ENCODE measurements at places on chromosomes 11 and 22. TPM values are rescaled to one million over a fixed set of nuclear protein-coding genes. Genes with fewer than 3 reads are reported as not detected.
A peak's percentile ranks its signal among the peaks of the same experiment; 100 is the strongest.

DNA sequence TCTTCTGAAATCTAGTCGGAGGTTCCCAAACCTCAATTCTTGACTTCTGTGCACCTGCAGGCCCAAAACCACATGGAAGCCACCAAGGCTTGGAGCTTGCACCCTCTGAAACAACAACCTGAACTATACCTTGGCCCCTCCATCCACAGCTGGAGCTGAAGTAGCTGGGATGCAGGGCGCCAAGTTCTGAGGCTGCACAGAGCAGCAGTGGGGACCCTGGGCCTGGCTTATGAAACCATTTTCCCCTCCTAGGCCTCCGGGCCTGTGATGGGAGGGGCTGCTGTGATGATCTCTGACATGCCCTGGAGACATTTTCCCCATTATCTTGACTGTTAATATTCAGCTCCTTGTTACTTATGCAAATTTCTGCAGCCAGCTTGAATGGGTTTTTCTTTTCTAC, 38.3 kb upstream of the MMP7 start:
- no peaks in the 10 kb centered on the region for H3K4me1 ChIP-seq
- H3K27ac ChIP-seq, result no peak overlapping the region
- H3K27me3 ChIP-seq, result no peaks in the 10 kb centered on the region
- no peaks in the 10 kb centered on the region for H3K36me3 ChIP-seq
- H3K4me3 ChIP-seq, result no peak overlapping the region

SAA1 gene
- 3.3 TPM for total RNA-seq

DNA sequence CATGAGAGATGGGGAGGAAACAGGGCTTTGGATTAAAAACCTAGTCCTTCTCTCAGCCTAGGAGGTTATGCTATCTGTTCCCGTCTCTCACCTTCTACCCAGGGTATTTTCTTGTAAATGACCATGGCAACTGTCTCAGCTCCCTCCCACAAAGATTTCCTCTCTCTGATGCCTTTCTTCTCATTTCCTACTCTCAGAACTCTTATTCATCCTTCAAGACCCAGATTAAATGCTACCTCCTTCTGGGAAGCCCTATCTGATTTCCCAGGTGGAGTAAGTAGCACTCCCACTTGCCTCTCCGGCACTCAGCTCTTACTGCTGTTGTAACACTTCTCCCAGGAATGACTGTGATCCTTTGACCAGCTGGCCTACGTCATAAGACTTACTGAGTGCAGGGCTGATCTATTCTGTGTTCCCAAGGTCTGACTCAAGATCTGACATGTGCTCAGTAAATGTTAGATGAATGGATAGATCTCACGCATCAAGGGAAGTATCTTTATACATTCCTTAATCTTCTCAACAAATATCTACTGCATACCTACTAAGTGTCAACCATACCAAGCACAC, 175.0 kb downstream of the TENM4 start:
- no peak overlapping the region for H3K4me3 ChIP-seq
- no peaks in the 10 kb centered on the region for H3K36me3 ChIP-seq
- no peaks in the 10 kb centered on the region for H3K27me3 ChIP-seq
- no peak overlapping the region for H3K27ac ChIP-seq

DNA sequence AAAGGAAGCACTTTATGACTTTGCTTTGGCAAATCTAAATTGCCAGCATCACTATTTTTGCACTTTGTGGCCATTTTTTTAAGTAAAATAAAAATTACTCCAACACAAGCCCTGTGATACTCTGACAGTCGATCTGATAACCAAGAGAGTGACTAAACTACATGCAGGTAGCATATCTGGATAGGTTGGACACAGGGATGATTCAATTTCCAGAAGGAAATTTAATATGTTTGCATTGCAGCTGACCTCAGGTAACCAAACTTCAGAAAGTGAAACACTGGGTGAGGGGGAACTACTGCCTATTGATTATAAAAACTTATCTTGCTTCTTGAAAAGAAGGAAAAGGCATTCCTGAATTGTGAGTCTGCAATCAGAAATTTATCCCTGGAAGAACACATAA, 13.9 kb downstream of the OR5B3 start:
- no peak overlapping the region for H3K4me3 ChIP-seq
- no peaks in the 10 kb centered on the region for H3K4me1 ChIP-seq
- no peaks in the 10 kb centered on the region for H3K27me3 ChIP-seq
- H3K27ac ChIP-seq, result no peak overlapping the region
- no peaks in the 10 kb centered on the region for H3K36me3 ChIP-seq
- DNase-seq, result no peak

- H3K36me3 ChIP-seq, result peaks cover 4% of the 10 kb centered on the region
- no peaks in the 10 kb centered on the region for H3K27me3 ChIP-seq
- H3K4me3 ChIP-seq, result no peak overlapping the region
- H3K4me1 ChIP-seq, result peaks cover 37% of the 10 kb centered on the region
- no peak for DNase-seq
- peak overlapping the region; percentile 66 for H3K27ac ChIP-seq
Measured at GRCh38 chr11:66327171-66328030, 8.8 kb downstream of the RIN1 start.

DNA sequence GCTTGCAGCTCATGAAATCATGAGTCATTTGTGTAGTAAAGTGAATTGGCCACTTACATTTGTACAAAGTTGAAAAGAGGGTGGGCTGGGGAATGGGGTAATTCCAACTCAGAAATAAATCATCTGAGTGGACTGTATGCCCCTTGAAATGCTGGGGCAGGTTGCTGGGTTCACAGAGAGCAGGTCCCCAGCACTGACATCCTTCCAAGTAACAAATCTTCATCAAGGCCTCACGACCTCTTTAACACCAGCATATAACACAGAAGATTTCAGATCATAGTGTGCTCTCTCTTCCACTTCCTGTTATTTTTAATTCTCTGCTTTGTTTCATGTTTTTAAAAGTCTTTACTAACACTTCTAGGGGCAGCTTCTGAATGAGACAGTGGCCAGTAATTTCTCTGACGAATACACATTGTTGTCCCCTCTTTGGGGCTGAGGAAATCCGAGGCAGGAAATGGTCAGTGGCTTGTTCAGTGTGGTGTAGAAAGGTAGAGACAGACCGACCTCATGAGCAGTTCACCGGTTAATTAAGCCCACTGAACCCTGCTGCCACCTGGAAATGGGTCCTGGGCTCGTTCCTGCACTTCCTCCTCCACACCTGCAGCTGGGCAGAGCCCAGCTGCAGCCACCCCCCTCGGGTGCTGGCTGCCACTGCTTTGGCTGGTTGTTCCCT, 127.7 kb downstream of the MAML2 start:
- DNase-seq, result no peak
- peak overlapping the region; percentile 68 for H3K27ac ChIP-seq
- H3K27me3 ChIP-seq, result no peaks in the 10 kb centered on the region
- H3K4me3 ChIP-seq, result no peak overlapping the region
- H3K36me3 ChIP-seq, result no peaks in the 10 kb centered on the region
- peaks cover 63% of the 10 kb centered on the region for H3K4me1 ChIP-seq

GRCh38 chr22:29816128-29816527, 21.9 kb downstream of the ASCC2 start:
- no peaks in the 10 kb centered on the region for H3K27me3 ChIP-seq
- H3K4me1 ChIP-seq, result peaks cover 13% of the 10 kb centered on the region
- H3K36me3 ChIP-seq, result peaks cover 100% of the 10 kb centered on the region
- H3K27ac ChIP-seq, result no peak overlapping the region
- no peak for DNase-seq

THY1 gene
- 13.3 TPM for total RNA-seq

THAP7 gene
- total RNA-seq, result 41.3 TPM

DNA sequence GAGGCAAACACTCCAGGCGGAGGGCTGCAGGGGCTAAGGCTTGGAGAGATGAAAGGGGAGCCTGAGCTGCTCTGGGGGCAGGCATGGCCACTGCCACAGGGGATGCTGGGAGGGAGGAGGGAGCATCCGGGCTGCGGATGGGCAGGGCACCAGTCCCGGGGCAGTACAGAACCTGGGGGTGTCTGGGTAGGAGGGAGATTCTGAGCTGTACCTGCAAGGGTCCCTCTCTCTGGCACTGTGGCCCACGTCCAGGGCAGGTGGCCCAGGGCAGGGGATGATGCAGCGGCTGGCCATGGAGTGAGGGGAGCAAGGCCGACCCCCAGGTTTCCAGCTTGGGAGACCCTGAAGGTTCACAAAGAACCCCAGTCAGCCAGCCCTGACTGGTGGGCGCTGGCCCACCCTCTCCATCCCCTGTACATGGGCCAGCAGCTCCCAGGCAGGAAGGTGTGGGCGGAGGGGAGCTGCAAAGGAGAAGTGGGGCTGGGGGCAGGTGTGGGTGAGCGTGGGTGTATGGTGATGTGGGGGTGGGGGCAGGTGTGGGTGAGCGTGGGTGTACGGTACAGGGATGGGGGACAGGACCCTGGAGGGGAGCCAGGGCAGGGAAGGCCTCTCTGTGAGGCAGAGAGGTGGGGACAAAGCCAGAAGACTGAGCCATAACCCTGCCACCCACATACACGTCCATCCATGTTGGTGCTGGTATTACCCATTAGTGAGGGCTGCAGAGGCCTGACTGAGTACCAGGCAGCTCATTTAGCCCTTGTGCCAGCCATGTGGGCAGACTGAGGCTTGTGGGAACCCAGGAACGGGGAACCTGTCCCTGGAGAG, 2.2 kb upstream of the TNFRSF13C start:
- H3K4me3 ChIP-seq, result no peak overlapping the region
- no peaks in the 10 kb centered on the region for H3K36me3 ChIP-seq

DENND6B gene
- total RNA-seq, result 2.0 TPM

FOLR1 gene
- 1.0 TPM for total RNA-seq

PHLDA2 gene
- total RNA-seq, result 2.3 TPM

DNA sequence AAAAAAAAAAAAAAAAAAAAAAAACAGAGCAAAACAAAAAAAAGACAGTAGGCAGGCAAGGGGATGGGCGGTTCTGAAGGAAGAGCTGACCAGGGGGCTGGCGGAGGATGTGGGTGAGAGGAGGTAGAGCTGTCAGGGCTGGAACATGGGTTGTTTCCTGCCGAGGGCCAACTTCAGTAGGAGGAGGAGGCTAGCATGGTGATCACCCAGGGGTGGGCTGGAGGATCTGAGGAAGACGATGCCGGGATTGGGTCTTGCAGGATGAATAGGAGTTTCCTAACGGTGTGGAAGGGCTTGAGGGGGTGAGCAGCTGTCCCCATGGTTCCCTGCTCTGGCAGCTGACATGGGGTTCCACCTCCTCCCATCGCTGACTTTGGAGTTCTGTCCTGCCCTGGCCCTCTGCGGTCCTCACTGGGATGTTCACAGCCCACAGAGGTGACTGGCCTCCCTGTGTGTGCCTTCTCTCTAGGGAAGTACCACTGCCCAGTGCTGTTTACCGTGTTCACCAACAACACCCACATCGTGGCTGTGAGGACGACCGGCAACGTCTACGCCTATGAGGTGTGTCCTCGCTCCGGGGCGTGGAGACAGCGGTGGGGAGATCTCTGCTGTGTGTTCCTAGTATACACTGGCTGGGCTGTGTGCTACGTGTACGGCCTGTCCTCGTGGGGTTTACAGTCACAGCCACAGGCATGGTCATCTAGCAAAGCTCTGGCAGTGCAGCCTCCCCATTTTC, 15.2 kb downstream of the PPIL2 start:
- H3K27ac ChIP-seq, result no peak overlapping the region
- H3K36me3 ChIP-seq, result peaks cover 52% of the 10 kb centered on the region
- H3K27me3 ChIP-seq, result no peaks in the 10 kb centered on the region
- H3K4me3 ChIP-seq, result no peak overlapping the region

GRCh38 chr11:1832211-1832919, 2.4 kb upstream of the SYT8 start:
- peaks cover under 1% of the 10 kb centered on the region for H3K27me3 ChIP-seq
- H3K27ac ChIP-seq, result no peak overlapping the region
- no peaks in the 10 kb centered on the region for H3K36me3 ChIP-seq
- peaks cover 21% of the 10 kb centered on the region for H3K4me1 ChIP-seq

DNA sequence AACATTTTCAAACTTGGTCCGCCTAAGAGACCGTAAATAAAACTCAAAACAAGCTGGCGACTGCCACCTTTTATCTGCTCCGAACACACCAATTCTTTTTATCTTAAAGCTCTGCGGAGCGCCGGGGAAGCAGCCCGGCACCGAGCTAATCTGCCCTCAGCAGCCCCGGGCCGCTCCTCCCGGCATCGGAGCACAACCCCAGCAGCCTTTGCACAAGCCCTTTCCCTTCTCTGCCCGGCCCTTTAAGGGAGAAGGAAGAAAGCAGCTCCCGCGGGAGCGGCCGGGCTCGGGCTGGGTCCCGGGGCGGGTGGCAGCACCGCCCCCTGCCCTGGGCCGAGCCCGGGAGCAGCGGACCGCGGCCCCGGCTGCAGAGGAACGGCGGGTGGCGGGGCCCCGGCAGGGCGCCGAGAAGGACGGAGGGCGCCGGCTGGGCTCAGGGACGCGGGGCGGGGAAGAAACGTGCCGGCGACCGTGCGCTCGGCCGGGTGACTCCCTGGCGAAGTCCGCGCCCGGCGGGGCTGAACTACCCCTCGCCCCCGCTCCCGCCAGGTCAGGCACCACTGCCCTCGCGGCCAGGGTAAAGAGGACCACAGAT, 133.6 kb upstream of the C11orf58 start:
- peak overlapping the region; percentile 59 for H3K4me3 ChIP-seq
- peaks cover 55% of the 10 kb centered on the region for H3K27me3 ChIP-seq
- H3K27ac ChIP-seq, result peak overlapping the region; percentile 62
- no peaks in the 10 kb centered on the region for H3K36me3 ChIP-seq
- peaks cover 44% of the 10 kb centered on the region for H3K4me1 ChIP-seq
- DNase-seq, result no peak

DNA sequence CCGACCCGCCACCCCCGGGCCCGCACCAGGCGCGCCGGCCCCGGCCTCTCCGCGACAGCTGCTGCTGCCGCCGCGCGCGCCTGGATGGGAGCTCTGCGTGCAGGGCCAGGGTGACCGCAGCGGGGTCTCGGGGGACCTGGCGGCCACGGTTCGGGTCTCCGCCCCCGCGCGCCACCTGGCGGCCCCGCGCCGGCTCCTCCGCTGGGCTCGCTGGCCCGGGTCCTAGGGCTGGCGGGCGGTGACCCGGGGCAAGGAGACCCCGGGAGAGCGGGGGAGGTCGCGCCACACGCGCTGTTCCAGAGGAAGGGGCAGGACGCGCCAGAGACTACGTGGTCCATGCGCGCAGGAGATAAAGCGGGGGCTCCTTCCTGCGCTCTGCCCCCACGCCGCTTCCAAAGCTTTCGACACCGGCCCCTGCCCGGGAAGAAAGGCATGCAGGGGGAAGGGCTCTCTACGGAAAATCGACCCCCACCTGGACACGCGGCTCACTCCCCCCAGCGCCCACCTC, 562 bp downstream of the SHANK2 start:
- no peaks in the 10 kb centered on the region for H3K36me3 ChIP-seq
- peaks cover 6% of the 10 kb centered on the region for H3K27me3 ChIP-seq
- H3K4me3 ChIP-seq, result peak overlapping the region; percentile 46
- DNase-seq, result no peak
- no peak overlapping the region for H3K27ac ChIP-seq

GRCh38 chr22:26033586-26033985, 135.7 kb upstream of the SEZ6L start:
- no peak overlapping the region for H3K27ac ChIP-seq
- H3K4me1 ChIP-seq, result no peaks in the 10 kb centered on the region
- H3K36me3 ChIP-seq, result peaks cover 28% of the 10 kb centered on the region
- H3K4me3 ChIP-seq, result no peak overlapping the region
- H3K27me3 ChIP-seq, result no peaks in the 10 kb centered on the region

ALKBH8 gene
- 4.1 TPM for total RNA-seq

MFRP gene
- total RNA-seq, result not detected

POLDIP3 gene
- 47.6 TPM for total RNA-seq

GRCh38 chr22:44365832-44366231, 53.1 kb upstream of the SHISAL1 start:
- H3K27ac ChIP-seq, result no peak overlapping the region
- no peaks in the 10 kb centered on the region for H3K36me3 ChIP-seq
- DNase-seq, result no peak
- H3K4me3 ChIP-seq, result no peak overlapping the region
- H3K4me1 ChIP-seq, result peaks cover 48% of the 10 kb centered on the region

TAGLN gene
- 15,481 TPM for total RNA-seq
